ENCODE measurements at places on chromosomes 3 and 15. TPM values are rescaled to one million over a fixed set of nuclear protein-coding genes. Genes with fewer than 3 reads are reported as not detected.

Gene GOLGA8H
- 2.1 TPM for total RNA-seq

Gene CPN2
- total RNA-seq, result 0.42 TPM

Gene IQCF5
- total RNA-seq, result not detected

Gene GP9
- total RNA-seq, result 6.1 TPM

Gene ARGFX
- not detected for total RNA-seq

Gene FOXL2NB
- not detected for total RNA-seq

Gene MNS1
- total RNA-seq, result 2.0 TPM

Gene C3orf85
- not detected for total RNA-seq

Gene DUOXA1
- not detected for total RNA-seq

Gene AP3B2
- total RNA-seq, result 1.4 TPM

Gene CYP11A1
- total RNA-seq, result 3.2 TPM

Gene PLA1A
- 1.3 TPM for total RNA-seq

Data from spleen (tissue), 13 donors.